ENCODE measurements at places on chromosomes 4 and X. TPM values are rescaled to one million over a fixed set of nuclear protein-coding genes. Genes with fewer than 3 reads are reported as not detected.

TLR2 gene
- total RNA-seq = 0.13 TPM

TCP11X2 gene
- total RNA-seq = not detected

DCX gene
- not detected for total RNA-seq

IL1RAPL1 gene
- 0.09 TPM for total RNA-seq

BEX5 gene
- not detected for total RNA-seq

DMD gene
- total RNA-seq = 0.01 TPM

RPS6KA6 gene
- 4.3 TPM for total RNA-seq

TBX22 gene
- not detected for total RNA-seq

SMIM10L2A gene
- total RNA-seq = 0.26 TPM

ETDA gene
- not detected for total RNA-seq

PDLIM3 gene
- total RNA-seq = 0.13 TPM

AFM gene
- total RNA-seq = not detected

HAUS3 gene
- 7.4 TPM for total RNA-seq

DCAF12L2 gene
- 0.14 TPM for total RNA-seq

CENPVL3 gene
- 0.47 TPM for total RNA-seq

CDKL2 gene
- total RNA-seq = 0.99 TPM

HGFAC gene
- 0.16 TPM for total RNA-seq

GRK4 gene
- 1.7 TPM for total RNA-seq

NPY2R gene
- not detected for total RNA-seq

MMRN1 gene
- total RNA-seq = not detected

CXCL13 gene
- not detected for total RNA-seq

POLN gene
- 0.55 TPM for total RNA-seq

ASMT gene
- 0.74 TPM for total RNA-seq

GUF1 gene
- 8.4 TPM for total RNA-seq

MCTS1 gene
- total RNA-seq = 95.2 TPM

GBA3 gene
- total RNA-seq = not detected

FGG gene
- total RNA-seq = 4.8 TPM

Data from A549 treated with CpdA at 1 μM for 4 hours (cell line).